ENCODE measurements at places on chromosomes 16 and 17.

GRCh38 chr17:10059684-10060211 lies 138.7 kb downstream of the GAS7 start:
- no peak for DNase-seq

DNA sequence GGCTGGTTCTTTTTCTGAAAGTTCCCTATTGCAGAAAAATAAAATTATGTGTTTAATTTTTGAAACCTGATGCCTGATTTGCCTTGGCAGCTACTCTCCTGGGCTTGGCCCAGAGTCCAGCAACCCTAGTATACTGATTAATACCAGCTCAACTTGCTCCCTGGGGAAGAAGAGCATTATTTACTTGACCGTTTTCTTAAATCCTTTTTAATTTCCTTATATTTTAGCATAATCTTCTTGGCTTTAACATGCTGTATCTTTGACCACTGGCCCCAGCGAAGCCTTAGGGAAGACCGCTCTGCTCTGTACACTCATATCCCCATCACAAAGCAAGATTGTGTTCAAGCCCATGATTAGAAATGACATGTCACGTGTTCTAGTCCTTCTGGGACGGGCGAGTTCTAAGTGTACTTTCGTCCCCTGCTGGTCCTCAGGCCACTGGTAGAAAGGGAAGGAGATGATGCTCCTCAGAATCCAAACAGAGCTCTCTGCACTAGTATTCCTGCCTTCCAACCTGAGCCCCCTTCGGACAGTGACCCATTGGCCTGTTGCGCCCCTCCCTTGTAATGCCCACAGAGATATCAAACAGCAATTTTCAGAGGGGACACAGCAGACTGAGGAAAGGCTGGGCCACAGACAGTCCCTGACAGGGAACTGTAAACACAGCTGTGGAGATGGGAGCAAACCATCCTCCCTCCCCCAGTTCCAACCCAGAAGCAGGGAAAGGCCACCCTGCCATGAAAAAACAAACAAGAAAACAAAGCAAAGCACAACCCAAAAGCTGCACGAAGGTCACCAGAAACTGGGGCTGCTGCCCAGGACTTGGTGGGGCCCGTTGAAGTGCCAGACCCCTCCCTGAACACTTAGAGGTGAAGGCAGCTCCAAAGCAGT lies 4.3 kb upstream of the EZH1 start:
- no peak for DNase-seq

- DNase-seq, result no peak
Observed at GRCh38 chr17:17328251-17328650, 25.1 kb downstream of the NT5M start.

- no peak for DNase-seq
Observed at GRCh38 chr16:51137097-51137496, 14.0 kb downstream of the SALL1 start.

DNA sequence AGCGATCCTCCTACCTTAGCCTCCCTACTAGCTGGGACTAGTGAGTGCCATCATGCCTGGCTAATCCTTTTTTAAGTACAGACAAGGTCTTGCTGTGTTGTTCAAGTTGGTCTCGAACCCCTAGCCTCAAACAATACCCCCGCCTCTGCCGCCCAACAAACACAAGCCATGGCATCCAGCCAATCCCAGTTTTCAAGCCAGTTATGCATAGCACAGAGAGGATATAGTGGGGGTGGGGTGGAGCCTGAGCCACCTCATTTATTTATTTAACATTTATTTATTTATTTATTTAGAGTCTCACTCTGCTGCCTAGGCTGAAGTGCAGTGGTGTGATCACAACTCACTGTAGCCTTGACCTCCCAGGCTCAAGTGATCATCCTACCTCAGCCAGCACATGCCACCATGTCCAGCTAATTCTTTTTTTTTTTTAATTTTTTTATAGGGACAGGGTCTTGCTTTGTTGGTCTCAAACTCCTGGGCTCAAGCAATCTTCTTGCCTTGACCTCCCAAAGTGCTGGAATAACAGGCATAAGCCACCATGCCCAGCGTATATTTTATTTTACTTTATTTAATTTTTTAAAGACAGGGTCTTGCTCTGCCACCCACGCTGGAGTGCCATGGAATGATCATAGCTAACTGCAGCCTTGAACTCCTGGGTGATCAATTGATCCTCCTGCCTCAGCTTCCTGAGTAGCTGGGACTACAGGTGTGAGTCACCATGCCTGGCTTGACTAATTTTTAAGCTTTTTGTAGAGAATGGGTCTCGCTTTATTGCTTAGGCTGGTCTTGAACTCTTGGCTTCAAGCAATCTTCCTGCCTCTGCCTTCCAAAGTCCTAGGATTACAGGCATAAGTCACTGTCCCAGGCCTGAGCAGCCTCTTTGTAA lies 26.2 kb upstream of the KLHL11 start:
- DNase-seq, result no peak

DNA sequence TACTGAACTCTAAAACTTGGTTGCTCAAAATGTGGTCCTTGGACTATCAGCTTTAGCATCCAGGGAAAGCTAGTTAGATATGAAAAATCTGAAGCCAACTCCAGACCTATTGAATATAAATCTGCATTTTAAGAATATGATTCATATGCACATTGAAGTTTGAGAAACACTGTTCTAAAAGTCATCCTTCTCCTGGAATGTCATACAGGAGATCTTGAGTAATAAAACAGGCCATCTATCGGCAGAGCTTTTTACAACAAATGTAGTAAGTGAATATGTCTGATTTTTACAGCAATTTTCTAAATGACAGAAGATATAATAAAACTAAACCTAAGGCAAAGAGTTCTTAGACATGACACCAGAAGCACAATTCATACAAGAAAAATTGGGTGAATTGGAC lies 140.4 kb downstream of the PMP22 start:
- DNase-seq, result no peak
